ENCODE measurements at places on chromosomes 3 and 15.

DNA sequence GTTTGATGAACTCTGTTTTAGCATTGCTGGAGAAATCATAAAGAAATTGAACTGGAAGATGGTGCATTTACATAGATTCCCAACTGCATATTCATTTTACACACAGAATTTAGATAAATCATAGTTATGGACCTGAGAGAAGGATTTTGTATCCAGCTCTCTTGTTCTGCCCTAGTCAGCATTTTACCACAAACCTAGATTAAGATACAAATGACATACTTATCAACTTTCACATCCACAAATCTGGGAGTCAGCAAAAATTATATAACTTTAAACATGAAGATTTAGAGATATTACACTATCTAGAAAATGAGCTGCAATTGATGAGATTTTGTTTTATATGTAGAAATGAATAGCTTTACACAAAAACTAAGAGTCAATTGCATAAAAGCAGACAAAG is 632.8 kb downstream of the IGSF11 start:
- no peak for DNase-seq

GRCh38 chr3:16205156-16205870 is 30.8 kb downstream of the GALNT15 start:
- peak; percentile 26 for DNase-seq

GRCh38 chr15:78732634-78733033 is 78.6 kb downstream of the ADAMTS7 start:
- DNase-seq, result no peak

DNA sequence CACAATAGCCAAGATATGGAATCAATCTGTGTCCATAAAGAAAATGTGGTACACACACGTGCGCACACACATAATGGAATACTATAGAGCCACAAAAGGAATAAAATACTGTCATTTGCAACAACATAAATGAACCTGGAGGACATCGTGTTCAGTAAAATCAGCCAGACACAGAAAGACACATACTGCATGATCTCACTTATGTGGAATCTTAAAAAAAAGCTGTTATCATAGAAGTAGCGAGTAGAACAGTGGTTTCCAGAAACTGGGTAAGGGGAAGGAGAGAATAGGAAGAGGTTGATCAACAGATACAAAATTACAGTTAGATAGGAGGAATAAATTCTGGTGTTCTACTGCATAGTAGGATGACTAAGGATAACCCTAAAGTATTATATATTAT is 11.1 kb downstream of the ATOSA start:
- no peak for DNase-seq

DNA sequence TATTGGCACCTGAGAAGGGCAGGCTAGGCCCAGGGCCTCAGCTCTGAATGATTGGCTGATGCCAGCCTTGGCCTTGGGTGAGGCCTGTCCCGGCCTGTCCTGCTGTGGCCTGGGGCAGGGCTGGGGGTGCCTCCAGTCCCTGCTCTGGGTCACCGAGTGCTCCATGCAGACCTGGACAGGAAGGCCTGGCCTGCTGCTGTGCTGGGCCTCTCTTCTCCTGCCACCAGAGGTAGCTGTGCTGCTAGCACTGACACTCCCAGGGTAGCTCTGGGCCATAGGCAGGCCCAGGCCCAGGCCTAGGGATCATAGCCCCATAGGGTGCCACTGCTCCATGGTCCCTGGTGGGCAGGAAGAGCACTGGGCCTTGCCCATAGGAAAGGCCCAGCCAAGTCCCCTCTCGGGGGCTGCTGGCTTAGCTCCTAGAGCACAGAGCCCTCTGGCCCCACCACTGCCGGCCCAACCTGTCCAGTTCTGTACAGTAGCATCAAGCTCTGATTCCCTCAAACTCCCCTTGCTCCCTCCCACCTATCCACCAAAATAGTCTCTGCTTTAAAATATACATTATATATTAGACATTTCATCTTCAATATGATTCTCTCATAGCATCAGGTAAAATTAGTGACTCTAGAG is 18.2 kb downstream of the ABTB1 start:
- peak; percentile 61 for DNase-seq

DNA sequence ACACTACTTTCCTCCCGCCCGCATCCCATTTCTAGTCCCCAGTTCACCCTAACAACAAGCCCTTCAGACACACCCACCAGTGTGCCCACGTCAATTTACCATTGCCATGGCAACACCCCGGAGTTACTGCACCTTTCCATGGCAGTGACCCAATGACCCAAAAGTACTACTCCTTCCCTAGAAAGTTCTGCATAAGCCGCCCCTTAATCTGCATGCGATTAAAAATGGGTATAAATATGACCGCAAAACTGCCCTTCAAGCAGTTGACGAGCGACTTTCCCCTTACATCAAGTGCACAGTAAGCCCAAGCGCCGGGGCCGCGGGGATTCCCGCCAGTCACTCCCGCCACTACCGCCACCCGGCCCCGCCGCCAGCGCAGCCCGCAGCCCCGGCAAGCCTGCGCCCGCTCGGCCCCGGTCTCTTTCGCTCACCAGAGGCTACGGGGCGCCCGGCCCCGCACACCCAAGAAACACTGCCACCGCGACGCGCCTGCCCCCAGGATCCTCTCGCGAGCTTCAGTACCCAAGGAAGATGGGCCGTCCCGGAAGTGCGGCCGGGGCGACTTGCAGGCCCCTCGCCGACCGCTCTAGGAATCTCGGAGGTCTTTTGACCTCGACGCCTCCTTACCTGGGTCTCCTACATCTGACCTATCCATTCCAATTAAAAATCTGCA is 27.2 kb upstream of the ZNF502 start:
- DNase-seq, result no peak

GRCh38 chr3:168152149-168152548 is 56.4 kb upstream of the GOLIM4 start:
- DNase-seq, result no peak

DNA sequence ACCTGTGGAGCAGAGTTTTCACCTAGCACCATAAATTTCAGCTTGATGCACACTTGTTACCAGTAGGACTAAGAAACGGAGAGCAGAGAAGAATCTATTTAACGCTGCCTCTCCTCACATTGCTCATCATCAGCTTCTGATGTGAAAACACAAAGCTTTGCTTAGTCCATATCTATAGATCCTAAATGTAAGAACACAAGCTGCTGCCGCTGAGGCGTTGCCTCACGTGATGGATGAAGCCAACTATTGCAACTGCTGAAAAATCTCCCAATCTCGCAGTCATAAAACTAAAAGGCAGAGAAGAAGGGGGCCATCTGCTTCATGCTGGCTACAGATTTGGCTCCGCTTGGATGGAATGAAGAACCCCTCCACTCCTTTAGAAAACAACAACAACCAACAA is 42.7 kb downstream of the CADPS start:
- no peak for DNase-seq

DNA sequence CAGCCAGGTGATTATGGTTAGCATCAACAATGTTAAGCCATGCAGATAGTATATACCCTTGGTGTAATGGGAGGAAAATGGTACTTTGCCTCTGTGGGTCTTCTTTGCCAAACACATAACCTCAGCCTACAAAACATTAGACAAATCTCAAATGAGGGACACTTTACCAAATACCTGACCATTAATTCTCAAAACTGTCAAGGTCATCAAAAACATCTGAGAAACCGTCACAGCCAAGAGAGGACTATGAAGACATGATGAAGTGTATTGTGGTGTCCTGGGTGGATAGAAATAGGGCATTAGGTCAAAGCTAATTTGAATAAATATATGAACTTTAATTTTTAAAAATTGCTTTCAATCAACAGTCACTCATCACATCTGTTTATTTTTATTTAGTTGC is 1036.1 kb downstream of the AGBL1 start:
- DNase-seq, result no peak

GRCh38 chr3:147360646-147361453 is 45.5 kb downstream of the ZIC4 start:
- no peak for DNase-seq

DNA sequence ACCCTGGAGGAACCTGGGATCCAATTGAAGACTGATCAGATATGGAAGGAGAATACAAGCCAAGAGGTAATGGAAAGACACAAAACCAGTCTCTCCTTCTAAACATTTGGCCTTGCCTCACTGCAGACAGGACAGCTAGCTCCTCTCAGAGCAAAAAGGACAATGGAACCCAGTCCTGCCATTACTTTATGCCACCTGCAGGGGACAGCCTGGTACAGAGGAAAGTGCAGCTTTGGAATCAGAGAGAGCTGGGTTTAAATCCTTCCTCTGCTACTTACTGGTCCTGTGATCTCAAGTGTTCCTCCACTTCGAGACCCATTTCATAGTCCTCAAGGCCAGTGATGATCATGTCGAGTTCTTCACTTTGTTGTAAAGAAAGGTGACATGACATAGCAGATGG is 159.4 kb upstream of the SMAD3 start:
- DNase-seq, result no peak

DNA sequence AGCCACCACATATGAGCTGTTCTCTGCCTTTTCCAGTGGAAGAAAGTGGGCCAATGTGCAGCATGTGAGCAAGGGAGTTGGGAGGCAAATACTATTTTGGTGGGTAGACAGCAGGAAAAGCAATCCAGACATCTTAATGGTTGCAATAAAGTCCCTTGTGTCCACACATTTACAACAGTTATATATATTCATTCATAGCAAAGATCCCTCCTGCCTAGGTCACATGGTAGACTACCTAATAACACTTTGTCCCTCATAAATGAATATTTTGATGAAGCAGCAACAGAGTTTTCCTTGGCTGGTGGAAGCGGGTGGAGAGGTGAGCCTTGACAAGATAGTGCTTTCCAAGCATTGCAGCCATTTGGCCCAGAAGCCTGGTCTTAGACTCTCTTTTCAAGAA is 6.2 kb upstream of the NSMCE3 start:
- no peak for DNase-seq

- no peak for DNase-seq
These were observed 88.8 kb upstream of the TSEN2 start for GRCh38 chr3:12395349-12396012.

DNA sequence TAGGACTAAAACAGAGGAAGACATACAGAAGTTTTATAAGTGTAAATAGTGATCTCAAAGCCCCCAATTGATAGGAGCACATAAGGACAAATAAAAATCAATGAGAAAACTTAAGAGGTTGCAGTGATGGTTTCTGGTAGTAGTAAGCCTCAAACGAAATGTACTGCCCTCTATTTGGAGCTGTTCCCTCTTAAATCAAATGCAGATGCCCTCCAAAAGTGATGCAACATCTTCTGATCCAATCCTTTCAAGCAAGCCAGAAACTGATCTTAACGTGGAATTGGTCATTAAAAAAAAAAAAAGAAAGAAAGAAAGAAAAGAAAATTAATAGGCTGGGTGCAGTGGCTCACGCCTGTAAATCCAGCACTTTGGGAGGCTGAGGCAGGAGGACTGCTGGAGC is 259.3 kb downstream of the ZBTB20 start:
- DNase-seq, result no peak

DNA sequence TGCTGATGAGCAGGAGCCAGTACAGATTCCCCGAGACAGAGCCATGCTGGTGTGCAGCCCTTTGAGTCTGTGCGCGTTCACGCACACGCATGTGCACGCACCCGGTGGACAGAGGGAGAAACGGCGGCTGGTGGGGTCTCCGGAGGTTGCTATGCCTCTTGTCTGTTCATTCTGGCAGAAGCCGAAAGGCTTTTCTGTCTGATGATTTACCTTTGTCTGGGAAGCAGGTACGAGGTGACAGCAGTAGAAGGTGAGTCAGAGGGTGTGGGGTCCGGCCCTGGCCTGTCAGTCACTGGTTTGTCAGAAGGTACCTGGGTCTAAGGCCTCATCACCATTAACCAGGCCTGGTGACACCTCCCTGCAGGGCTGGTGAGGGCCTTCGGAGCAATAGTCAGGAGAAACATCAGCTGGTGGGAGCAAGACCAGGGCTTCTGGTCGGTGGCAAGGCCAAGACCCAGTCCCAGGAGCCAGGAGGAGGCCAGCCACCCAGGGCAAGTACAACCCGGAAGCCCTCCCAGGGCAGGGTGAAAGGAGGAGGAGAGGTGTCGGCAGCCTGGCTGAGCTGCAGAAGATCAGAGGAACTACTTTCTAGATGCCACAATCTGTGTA is 7.5 kb downstream of the PCSK6 start:
- DNase-seq, result no peak

GRCh38 chr3:124814620-124815421 is 72.3 kb downstream of the ITGB5 start:
- peak; percentile 70 for DNase-seq

GRCh38 chr3:29536016-29536758 is 255.3 kb downstream of the RBMS3 start:
- DNase-seq, result no peak

DNA sequence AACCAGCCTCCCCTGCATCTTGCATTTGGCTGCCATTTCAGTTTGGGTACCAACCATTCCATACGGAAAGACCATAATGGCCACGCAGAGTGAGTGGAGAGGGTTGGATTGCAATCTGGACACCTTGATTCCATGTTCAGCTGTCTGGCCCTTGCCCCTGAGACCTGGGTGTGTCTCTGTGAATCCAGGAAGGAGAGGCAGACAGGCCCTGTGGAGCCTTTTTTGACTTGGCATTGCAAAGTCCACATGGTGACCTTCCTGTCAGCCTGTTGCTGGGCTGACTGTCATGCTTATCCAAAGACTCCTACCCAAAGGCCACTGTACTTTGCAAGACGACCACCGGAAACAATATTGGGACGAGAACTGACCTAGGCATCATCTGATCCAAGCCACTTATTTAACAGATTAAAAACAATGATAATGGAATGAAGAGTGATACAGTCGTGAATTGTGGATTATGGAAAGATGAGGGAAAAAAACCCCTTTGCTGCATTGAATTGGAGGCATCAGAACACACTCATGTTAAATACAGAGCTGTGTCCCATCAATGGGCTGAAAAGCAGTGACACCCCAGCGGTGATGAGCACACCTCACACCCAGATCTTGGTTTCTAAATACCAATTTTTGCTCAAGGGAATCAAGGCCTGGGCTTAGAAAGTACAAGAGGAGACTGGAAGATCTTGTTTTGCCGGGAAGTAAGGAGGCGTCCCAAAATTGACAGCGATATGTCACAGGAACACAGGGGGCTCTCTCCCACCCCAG is 86.0 kb downstream of the LRRK1 start:
- DNase-seq, result no peak

DNA sequence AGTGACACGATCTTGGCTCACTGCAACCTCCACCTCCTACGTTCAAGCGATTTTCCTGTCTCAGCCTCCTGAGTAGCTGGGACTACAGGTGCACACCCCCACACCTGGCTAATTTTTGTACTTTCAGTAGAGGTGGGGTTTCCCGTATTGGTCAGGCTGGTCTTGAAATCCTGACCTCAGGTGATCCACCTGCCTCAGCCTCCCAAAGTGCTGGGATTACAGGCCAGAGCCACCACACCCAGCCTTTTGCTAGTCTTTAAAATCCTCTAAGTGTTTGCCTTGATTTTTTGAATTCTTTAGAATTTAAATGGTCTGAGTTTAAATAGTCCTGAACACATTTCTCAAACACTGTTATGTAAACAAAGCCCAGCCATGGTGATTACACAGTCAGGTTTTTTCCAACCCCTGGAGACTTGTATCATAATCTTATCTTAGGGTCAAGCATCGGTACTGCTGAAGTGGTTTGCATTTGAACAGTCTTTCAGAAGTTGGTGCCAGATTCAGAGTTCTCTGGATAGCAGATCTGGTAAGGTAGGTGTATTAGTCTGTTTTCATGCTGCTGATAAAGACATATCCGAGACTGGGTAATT is 28.2 kb upstream of the PIAS1 start:
- DNase-seq, result no peak

DNA sequence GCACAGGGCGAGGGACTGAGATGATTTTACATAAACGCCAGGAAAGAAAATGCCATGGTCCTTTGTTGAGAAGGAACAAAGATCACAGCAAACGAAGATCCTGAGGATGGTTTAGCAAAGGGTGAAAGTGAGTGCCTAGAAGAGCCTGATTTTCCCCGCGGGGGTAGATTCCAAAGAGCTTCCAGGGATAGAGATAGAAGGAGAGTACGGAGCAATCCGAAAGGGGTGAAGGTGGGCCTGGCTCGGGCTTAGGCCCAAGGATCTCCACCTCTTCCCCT is 977 bp downstream of the CDC25A start:
- DNase-seq, result no peak
